ENCODE measurements at places on chromosomes 1 and 21. TPM values are rescaled to one million over a fixed set of nuclear protein-coding genes. Genes with fewer than 3 reads are reported as not detected.

DNA sequence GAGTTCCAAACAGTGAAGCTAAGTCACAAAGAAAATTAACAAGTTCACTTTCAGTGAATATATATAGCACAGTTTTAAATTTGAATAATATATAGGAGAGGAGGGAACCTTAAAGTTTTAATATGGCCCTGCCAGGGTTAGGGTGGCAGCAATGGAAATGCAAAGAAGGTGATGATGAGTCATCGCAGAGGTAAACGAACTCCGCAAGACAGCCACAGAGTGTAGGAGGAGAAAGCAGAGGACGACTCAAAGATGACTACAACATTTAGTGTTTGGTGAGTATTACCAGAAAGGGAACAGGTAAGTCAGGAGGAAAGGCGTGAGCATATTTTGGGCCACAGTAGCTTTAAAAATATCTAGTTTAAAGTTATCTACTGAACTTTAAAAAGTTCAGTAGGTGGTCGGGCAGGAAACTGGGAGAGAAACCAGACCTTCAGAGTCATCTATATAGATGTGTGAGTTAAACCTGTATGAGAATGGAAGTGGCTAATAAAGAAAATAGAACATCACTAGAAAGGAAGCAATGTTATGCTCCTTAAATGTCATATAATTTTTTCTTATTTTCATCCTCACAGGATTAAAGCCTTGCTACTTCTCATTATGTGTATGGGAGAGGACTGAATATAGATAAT lies 75.7 kb downstream of the UCHL5 start:
- no peak overlapping the region for H3K4me3 ChIP-seq
- no peaks in the 10 kb centered on the region for H3K27me3 ChIP-seq
- peaks cover 3% of the 10 kb centered on the region for H3K4me1 ChIP-seq
- no peak overlapping the region for H3K27ac ChIP-seq
- peaks cover 7% of the 10 kb centered on the region for H3K36me3 ChIP-seq

DNA sequence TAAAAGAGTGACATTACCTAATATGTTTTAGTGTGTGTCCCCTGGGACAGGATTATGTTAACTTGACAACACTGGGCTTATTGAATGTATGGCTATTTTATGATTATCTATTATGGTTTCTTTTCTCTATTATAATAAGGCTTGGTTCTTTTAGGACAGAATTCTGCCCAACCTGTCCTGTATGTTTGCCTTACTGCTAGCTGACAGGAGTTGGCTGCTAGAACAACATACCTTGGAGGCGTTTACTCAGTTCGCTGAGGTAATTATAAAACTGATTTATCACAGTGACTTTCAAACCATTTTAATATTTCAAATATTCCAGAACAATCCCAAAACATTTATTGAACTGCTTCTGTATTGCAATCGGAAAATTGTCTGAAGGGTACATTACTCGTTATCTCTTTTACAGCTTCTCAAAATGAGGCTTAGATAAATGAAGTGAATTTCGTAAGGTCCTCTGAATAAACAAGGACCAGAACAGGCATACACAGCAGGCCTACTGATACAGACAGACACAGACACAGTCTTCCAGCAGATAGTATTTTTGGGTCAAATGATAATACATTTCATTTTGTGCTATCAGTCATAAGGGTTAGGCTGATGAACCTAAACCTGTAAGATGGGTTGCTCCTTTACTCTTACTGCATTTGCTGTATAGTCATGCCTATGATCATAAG lies 44.2 kb downstream of the SCYL3 start:
- DNase-seq = no peak
- H3K4me3 ChIP-seq = no peak overlapping the region
- no peaks in the 10 kb centered on the region for H3K27me3 ChIP-seq

DNA sequence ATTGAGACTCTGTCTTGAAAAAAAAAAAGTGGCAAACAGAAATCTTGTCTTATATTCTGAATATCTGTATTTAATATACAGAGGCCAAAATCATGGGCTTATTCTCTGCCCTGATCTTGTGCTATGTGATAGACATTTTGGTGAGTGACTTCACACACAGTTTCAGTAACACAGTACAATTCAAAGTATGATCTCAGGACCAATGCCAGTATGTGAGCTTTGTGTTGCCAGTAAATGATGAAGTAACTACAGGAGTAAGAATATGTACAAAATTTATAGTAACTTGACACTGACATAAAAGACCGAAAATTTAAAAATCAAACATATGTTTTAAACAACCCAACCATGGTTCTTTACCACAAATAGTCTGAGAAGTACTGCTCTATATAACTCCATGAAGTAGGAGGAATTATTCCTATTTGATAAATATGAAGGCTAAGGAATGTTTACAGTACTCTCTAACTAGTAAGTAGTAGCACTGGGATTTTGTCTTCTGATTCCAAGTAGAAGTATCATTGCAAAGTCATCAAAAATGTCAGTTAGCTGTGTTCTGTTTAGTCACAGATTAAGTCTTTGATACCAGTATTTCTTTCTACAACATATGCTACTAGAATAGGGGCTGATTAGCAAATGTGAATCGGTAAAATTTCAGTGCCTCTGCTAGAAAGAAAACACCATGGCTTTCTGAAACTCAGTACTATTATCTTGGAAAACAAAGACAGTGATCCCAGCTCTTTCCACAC lies 25.3 kb downstream of the DPH5 start:
- no peak overlapping the region for H3K4me3 ChIP-seq
- DNase-seq = no peak
- H3K36me3 ChIP-seq = peaks cover 10% of the 10 kb centered on the region

SRM gene
- total RNA-seq = 140 TPM

CHAF1B gene
- total RNA-seq = 3.6 TPM

KCNH1 gene
- 6.0 TPM for total RNA-seq
